Amniotic epithelial cell (primary cell): ENCODE measurements at places on chromosomes 1 and 21.

DNA sequence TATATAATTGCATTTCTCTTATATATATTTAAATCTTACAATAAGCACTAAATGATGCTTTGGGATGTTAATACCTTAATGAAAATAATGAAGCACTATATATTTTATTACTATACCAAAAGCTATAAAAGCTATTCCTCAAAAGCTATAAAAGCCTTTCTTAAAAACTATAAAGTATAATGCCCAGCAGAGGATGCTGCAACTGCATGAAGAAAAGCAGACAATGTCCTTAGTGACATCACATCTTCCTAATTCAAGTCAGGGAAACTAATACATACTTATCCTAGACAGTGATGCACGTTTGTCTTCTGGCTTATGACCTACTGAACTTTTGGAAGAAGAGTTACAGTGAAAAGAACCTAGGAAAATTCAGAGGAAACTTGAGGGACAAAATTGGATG, 13.6 kb upstream of the C1orf185 start:
- peak; percentile 8 for DNase-seq

- peak; percentile 7 for DNase-seq
Observed at GRCh38 chr1:81662913-81663526, 137.7 kb upstream of the ADGRL2 start.

DNA sequence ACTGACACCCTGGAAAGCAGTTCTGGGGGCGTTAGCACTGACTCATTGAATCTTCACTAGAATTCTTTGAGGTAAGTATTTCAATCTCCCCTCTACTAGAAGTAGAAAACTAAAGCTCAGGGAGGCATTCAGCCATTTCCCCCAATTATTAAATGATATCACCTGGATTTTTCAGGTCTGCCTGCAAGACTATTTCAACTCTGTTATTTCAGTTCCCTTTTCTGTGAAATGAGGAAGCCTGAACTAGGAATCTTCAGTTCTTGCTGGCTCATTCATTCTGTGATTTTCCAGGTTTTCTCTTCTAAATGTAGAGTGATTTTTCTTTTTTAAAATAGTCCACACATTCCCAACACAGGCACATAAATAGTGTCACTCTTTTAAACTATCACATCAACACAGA, 337.0 kb upstream of the NR5A2 start:
- DNase-seq: no peak

DNA sequence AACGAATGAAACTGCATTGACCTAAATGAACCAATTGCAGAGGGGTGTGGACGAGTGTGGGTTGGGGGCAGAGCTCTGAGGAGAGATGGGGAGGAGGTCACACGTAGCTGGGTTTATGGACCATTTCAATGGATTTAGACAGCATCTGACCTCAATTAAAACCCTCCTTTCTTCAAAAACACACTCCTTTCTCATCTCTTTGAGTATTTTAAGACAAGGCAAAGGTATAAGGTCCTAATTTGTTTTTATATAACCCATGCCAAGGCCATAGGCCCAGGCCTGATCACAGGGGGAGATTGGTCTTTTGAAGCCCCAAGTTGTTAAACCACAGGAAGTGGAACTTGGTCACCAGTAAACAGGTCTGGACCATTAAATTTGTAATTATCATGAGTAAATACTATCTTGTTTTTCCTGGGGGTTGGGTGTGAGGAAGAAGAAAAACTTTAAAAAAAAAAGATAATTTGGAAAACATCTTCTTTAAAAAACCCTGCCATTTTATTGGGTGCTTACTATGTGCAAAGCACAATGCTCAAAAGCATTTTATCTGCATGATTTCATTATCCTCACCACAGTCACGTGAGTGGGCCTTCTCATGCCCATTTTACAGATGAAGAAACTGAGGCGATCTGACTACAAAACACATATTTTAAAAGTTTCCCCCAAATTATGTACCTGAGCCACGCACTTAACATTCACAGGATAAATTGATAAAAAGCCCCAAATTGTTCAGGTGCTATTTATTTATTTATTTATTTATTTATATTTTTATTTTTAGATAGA, 8.9 kb upstream of the INAVA start:
- no peak for DNase-seq

DNA sequence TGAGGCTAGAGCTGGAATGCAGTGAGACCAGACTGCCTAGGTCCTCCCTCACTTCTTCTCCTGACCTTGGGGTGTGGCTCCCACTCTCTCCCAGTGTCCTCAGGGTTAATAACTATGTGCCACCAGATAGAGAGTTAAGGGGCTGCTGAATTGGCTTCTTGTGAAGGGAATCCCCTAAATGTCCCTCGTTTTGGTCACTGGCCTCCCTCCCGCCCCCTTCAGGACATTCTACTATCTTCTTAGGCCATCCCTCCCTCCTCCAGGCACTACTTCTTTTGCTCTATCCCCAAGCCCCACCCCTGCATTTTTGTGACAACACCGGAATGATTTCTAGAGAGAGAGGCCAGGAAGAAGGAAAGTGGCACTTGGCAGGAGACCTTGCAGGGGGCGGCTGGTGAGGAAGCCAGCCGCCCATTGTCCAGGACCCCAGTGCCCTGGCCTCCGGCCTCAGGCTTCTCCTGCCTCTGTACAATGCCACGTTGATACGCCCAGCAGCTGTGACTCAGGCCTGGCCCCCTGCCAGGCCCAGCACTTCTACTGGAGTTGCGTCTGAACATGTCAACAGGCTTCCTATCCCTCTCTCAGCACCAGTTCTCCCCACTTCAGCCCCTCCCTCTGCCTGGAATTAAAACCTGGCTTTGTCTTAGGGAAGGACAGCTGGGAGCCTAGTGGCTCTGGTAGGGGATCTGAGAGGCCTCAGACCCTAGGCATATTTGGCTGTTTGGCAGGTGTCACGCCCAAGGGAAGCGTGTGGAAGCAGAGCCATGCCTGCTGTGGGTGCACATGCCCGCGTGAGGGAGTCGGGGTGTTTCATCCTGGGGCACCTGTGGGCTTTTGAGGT, 9.1 kb downstream of the LMNA start:
- peak; percentile 95 for DNase-seq

GRCh38 chr21:42525676-42526378, 12.2 kb downstream of the SLC37A1 start:
- DNase-seq: no peak
